ENCODE measurements at places on chromosomes 4 and X.

DNA sequence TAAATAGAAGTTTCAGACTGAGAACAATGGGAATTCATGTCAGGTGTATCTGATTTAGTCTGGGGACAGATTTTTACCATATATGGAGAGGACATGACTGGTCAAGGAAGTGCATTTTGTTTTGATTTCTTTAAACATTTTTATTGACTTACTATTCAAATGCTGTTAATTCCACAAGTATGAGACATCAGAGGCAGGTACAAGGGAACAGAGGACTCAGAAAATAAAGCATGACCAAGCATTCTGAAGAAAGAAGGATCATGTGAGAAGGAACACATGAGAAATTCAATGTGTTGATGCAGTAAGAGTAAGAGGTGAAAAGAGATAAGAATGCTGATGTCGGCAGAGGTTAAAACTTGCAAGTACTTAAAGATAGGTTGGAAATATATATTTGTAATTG is 1452.6 kb downstream of the PCDH7 start:
- no peak for DNase-seq

GRCh38 chr4:151653548-151653918 is 107.3 kb downstream of the GATB start:
- no peak for DNase-seq

DNA sequence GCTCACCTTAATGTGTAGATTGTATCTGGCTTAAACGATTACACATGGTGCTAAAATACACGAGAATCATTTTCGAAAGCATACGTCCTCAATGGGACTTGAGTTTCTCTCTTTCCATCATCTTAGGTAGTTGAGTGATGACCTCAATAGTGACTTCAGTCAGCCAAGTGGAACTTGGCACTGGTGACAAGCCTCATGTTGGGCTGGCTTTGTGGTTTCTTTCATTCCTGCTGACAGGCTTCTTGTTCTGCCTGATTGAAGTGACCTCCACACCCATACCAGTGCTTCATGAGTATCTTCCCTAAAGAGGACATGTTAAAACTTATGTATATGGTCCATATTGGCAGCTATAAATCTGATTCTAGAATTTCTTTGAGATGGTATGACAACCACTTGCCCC is 159.1 kb upstream of the WDR1 start:
- no peak for DNase-seq

- no peak for DNase-seq
These were observed 186.7 kb downstream of the UNC5C start for GRCh38 chr4:95362066-95362465.

- no peak for DNase-seq
These were observed 187.8 kb downstream of the CCNG2 start for GRCh38 chr4:77344784-77345183.

GRCh38 chr4:122806981-122807679 is 19.5 kb upstream of the FGF2 start:
- no peak for DNase-seq

DNA sequence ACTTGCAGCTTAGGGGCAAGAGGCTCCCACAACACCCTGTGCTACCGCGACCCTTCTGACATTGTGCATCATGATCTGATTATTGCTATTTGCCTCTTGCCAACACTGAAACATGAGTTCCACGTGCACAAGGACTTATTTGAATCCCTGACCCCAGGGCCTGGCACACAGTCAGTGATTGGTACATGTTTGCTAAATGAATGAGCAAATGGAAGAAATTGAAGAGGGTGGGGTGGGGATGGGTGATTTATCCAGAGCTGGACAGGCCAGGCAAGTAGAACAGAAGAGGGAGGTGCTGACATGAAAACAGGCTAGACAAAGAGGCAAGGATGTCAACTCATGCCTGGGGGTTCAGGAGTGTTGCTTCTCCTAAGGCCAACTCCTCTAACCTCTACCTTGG is 24.9 kb upstream of the RPL39 start:
- no peak for DNase-seq

- DNase-seq = no peak
These were observed 80.0 kb downstream of the UGT2B28 start for GRCh38 chr4:69360271-69360670.

- no peak for DNase-seq
These were observed 421.7 kb upstream of the HTR2C start for GRCh38 chrX:114162068-114162735.

DNA sequence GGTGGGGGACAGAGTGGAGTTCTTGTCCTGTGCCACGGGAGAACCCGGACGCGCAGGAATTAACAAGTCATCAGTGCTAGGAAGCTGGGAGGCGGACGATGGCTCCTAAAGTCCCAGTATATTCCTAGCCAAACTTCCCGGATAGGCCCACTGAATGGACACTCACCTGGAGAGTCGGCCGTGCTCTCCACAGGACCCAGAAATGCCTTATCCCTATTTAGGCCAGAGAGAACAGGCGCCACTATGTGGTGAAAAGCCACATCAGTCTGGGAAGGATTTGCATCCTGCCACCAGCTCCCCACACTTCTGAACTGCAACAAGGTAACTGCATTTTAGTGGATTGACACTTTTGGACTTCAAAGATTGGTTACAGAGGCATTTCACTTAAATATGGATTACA is 1.1 kb downstream of the CFAP299 start:
- DNase-seq = no peak

DNA sequence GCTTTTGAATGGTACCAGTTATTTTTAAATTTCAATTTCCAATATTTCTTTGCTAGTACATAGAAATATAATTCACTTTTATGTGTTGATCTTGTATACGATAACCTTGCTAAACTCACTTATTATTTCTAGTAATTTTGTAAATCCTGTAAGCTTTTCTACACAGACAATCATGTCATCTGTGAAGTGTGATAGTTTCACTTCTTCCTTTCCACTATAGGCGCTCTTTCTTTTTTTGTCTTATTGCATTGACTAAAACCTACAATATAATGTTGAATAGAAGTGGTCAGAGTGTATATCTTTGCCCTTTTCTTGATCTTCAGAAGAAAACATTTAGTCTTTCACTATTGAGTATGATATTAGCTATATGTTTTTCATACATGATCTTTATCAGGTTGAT is 76.6 kb downstream of the ZNF182 start:
- no peak for DNase-seq

- DNase-seq = no peak
These were observed 67.4 kb downstream of the EMCN start for GRCh38 chr4:100450449-100450848.

DNA sequence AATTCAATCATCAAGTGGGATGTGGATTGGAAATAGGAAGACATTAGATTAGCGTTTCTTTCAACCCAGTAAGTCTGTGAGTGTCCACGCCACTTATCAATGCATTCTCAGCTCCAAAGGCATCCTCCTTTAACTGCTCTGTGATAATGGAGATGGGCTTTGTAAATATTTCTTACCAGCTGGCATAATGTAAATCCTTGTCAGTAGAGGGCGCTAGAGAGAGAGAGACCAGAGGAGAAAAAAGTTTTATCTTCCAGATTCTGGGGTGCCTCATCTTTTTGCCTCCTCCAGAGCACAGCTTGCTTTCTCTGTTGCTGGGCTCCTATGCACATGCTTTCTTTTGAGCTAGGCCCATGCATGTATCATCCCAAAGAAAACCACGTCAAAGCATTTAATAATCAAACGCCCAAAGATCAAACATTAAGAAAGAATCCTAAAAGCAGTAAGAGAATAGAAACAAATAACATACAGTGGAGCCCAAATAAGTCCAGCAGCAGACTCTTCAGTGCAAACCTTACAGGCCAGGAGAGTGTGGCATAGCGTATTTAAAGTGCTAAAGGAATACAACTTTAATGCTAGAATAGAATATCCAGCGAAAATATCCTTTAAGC is 9.6 kb upstream of the MTMR1 start:
- peak; percentile 26 for DNase-seq

- no peak for DNase-seq
These were observed 61.6 kb downstream of the SCML1 start for GRCh38 chrX:17798921-17799320.

GRCh38 chrX:17187136-17187756 is 187.8 kb upstream of the NHS start:
- no peak for DNase-seq

- DNase-seq = no peak
These were observed 9.5 kb downstream of the EPGN start for GRCh38 chr4:74317616-74318246.

DNA sequence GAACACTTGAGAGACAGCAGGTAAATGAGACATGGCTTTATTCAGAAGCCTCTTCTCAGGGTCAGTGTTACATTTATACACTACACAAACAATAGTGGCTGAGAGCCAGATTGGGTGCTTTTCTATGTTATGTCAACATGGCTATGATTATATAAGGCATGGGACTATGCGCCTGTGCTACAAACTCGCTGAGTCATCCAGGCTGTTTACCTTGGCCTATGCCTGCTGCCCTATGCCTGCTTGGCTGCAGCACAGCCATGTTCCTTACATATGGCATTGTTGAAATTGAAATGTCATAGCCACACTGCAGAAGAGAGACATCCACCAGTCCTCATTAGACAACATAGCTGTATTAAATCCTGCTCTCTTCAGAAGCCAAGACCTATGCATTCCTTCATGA is 236.3 kb upstream of the NWD2 start:
- no peak for DNase-seq

GRCh38 chr4:4541040-4541631 is 712 bp downstream of the STX18 start:
- DNase-seq = peak; percentile 20

GRCh38 chr4:61501812-61502211 is 301.7 kb downstream of the ADGRL3 start:
- no peak for DNase-seq

DNA sequence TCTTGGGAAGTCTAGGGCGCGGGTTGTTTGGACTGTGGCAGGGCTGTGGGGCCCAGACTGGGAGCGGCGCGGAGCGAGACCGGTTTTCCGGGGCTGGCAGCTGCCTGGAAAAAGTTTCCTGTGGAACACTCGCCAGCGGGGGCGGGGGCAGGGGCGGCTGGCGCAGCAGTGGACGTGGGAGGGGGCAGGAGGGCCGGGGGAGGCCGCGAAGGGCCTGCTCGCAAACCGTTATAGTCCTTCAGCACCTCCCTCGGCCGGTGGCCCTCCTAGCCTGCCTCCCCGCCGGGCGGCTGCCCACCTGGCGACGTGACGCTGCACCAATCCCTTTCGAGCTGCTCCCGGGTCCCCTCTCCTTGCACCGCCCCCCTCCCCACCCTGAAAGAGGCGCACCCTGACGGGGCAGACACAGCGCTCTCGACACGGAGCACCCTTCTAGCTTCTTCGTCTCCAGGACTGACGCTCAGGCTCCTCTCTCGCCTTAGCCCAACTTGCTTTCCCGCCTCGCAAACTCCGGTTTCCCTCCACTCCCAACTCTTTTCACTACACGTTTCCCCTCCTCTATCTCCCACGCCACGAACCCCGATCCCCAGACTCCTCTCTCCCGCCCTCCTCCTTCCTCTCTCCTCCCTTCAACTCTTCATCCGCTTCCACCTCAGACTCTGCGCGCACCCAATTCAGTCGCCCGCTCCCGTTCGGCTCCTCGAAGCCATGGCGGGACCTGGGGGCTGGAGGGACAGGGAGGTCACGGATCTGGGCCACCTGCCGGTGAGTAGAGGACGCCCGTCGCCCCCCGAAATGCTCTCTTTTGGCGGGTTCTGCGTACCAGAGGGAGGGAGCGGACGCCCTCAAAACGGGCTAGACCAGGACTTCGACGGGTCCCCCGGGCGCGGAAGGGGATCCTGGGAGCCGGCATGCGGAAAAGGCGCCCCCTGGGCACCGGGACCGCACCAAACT is at the start of gene NRK:
Gene NRK (plus strand): TSS at position 402 of the 954 bp plus-strand sequence. CDS start 307 bp downstream, at position 709.
- no peak for DNase-seq

GRCh38 chr4:106172861-106173260 is 143.1 kb downstream of the TBCK start:
- no peak for DNase-seq

DNA sequence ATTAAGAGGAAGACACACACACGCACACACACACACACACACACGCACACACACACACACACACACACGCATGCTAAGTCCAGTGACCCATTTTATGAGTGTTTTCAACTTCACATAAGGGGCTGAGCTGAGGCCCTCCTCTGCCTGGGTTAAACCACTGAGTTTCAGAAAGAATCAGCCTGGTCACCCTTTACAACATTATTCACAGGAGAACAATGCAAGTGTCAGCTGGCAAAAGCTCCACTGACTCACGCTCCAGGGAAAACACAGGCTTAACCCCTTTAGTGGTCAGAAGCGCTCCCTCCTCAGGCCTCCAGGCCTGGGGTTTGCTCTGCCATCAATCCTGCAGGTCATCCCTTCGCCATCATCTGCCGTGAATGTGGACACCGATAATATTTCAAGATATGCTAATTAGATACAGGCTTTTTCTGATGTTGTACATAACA is 46.9 kb downstream of the ACOX3 start:
- DNase-seq = no peak

DNA sequence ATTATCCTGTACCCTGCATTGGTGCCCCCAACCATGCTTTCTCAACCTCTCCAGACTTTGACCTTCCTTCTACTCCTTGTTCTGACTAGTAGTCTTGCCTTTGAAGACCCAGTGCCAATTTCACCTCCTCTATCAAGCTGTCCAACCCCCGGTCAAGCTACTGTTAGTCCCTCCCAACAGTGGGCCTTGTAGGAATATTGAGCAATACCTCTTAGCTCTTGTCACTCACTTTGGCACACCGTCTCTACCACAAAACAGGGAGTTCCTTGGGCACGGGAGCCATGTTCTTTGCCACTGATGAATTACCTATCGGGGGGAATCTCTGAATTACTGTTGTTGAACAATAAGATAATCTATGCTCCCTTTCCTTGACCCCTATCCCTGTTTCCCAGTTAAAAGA is 25.2 kb downstream of the LAS1L start:
- DNase-seq = no peak

- no peak for DNase-seq
These were observed 1.5 kb upstream of the NEIL3 start for GRCh38 chr4:177308125-177308524.

DNA sequence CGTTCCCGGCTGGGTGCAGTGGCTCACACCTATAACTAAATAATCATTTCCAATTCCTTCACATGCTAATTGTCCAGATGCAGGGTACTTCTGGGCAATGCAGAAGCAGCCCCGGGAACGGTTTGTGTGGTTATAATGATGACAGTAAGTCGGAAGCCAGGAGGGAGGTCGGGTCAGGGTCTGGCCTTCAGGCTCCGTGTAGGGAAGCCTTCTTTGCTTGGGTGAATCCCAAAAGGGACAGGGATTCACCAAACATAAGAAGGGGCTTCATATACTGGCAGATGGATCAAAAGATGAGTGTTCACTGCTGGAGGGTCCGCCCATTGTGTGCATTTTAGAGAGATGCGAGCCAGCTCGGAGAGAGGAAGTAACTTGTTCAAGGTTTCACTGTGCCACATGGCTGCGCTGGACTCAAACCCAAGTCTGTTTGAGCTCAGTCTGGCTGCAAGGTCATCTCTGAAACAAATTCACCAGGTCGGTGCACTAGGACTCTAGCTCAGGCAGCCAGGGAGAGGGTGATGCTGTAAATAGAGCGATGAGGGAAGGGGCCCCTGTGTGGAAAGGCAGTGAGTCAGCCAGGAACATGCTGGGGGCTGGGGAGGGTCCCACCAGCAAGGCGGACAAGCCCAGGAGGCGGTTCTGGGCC is 4.8 kb upstream of the KIAA0232 start:
- DNase-seq = no peak

All from stimulated activated CD4-positive, alpha-beta T cell treated with anti-CD3 and anti-CD28 coated beads, Interleukin-4, amount 100 ng/mL, for 24 hours (primary cell).